ENCODE measurements at places on chromosomes 7 and 10.

DNA sequence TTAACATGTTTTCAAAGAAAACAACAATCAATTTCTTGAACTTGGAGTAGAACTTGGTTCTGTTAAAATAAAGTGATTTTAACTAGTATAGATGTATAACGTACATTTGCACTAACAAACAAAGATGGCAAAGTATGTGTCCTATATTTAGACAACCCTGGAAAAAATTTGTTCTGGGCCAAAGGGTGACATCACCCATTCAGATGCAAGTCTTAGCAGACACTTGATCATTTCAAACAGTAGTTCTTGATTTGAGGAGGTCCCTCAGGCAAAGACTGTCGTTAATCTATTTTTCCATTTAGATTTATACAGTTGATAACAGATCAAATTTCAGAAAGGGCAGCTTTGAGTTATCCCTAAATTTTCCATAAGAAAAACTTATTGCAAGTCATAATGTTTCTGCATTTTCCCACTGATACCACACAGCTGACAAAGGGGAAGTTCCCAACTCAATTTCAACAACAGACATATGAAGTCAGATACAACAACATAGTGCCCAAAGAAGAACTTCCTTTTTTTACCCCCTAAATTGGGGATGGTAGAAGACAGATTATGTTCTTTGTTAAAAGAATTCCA lies 5.2 kb downstream of the NMT2 start:
- DNase-seq, result no peak

DNA sequence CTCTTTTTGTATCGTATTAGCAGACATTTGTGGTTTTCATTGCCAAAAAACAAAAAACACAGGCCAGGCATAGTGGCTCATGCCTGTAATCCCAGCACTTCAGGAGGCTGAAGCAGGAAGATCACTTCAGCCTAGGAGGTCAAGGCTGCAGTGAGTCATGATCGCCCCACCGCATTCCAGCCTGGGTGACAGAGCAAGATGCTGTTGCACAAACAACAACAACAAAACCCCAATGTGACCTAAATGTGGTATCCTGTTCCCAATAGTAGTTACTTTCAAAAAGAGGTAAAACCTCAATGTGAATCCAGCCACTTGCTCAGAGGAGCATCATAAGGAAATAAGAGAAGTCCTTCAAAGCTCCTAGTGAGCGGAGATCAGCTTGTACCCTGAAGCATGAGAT lies 45.8 kb upstream of the SKAP2 start:
- DNase-seq, result no peak

DNA sequence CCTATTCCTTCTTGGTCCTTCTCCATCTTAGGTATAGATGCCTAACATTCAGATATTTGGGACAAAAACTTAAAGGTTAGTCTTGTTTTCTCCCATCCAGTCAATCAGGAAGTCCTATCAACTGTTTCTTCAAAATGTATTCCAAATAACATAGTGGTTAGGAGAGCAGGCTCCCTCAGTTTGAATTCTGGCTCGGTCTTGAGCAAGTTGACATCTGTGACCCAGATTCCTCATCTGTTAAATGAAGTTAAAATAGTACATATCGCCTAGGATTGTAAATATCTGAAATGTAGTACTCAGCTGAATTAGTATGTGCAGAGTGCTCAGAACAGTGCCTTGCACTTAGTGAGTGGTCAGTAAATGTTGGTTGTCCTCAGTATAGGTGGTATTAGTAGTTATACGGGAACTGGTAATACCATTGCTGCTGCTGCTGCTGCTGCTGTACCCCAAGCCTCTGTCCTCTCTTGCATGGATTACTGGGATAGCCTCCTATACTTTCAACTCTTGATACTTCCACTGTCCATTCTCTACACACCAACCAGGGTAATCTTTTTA lies 58.6 kb downstream of the RALA start:
- no peak for DNase-seq

- no peak for DNase-seq
Measured at GRCh38 chr10:8084799-8085198, 30.3 kb downstream of the GATA3 start.

DNA sequence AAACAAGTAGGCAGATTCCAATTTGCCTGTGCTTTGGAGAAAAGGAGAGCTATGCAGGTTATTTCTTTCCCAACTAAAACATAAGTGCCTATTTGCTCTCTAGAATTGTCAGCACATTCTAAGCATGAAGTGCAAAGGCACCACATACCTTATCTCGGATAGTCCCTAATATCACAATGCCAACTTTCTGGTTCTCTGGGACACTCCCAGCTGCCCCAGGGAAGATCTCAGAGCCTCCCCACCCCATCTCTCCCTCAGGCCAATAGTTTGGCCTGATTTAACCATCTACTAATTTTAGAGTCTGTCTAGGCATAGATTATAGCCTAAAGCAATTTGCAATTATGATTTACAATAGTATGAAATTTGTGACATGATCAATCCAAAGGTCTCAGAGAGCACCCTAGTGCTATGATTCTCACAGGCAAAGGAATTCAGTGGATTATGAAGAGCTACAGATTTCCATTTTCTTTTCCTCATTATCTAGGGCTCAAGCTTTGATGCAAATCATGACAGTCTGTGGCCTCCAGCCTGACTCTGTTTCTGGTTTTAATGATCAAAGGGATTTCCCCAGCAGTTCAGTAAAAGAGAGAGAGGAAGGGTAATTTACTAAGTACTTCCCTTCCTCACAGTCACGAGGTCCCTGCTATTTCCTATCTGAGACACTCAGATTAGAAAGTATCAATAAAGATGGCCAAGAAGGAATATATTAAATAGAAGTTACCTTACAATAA lies 29.0 kb upstream of the IL6 start:
- no peak for DNase-seq

GRCh38 chr7:69654849-69655707 lies 56.8 kb downstream of the AUTS2 start:
- DNase-seq, result no peak

GRCh38 chr7:149728491-149729375 lies 44.7 kb downstream of the ZNF467 start:
- DNase-seq, result no peak

DNA sequence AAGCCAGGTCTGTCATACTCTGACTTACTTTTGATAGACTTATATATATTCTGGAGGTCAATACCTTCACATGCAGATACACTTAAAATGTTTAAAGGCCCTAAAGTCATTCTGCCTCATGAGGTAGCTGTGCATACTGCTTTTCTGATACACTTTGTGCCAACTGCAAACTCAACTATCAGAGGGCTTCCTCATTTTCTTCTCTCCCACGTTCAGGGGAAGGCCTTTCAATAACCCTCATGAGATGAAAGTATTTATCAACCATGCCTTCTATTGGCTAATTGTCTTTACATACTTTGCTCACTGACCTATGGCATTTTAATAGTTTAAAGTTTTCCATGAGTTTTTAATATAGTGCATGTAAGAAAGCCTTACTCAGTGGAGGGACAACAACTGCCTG lies 112.7 kb upstream of the AMPH start:
- DNase-seq, result no peak

- DNase-seq, result no peak
Measured at GRCh38 chr10:5496261-5497250, 2.8 kb downstream of the CALML5 start.

DNA sequence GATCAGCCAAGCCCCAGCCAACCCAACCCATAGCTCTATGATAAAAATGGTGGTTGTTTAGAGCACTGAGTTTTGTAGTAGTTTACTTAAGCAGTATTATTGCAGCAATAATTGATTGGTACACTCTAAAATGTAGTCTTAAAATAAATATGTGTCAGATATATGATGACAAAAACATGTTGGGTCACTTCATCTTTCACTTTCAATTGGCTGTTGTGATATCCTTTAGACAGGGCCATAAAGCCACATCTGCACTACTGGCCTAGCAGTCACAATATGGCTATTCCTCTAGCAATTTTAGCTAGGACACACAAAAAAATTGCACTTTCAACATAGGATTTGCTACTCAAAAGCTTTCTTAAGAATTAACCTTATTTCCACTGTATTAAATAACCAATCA lies 5.9 kb upstream of the CAV1 start:
- no peak for DNase-seq

GRCh38 chr7:36658335-36659171 lies 65.7 kb downstream of the AOAH start:
- DNase-seq, result no peak

GRCh38 chr10:22959950-22960349 lies 32.1 kb downstream of the ARMC3 start:
- no peak for DNase-seq

- DNase-seq, result peak; percentile 39
Measured at GRCh38 chr10:44990302-44990655, 10.4 kb upstream of the ZNF22 start.

DNA sequence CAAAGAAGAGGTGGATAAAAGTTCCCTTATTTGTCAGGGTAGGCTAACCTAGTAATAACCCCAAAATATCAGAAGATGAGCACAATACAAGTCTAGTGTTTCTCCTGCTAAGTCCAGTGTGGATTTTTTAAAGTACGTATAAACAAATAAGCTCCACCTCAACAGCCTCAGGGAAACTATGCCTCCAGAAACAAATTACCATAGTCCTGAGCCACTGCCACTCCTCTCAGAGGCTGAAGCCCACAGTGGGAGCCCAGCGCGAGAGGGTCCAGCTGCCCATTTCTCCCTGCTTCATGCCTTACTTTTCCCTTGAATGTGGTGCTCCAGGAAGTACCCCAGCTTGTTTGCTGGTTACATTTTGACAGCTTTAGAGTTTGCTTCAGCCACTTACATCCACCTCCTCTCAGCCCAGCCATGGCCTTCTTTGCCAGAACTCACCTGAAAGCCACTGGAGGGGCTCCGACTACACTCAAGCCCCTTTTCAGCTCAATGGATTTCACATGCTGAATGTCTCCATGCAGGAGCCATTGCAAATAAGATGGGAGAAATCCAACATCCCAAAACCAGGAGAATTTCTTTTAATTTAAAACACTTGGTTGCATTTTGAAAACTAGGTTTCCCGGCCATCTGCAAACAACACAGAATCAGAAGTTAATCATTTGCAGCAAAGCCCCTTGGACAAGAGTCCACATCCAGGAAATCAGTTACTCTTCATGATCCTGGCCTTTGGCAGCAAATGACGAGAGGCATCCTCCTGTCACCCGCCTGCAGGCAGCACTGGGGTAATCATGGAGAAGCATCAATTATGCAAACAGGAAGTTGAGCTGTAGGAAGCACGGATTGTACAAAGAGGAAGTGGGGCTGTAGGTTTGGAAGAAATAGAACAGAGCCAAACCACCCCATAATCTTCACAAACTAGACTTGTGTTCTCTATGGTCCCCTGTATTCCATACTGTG lies 138.1 kb downstream of the HERPUD2 start:
- DNase-seq, result no peak

DNA sequence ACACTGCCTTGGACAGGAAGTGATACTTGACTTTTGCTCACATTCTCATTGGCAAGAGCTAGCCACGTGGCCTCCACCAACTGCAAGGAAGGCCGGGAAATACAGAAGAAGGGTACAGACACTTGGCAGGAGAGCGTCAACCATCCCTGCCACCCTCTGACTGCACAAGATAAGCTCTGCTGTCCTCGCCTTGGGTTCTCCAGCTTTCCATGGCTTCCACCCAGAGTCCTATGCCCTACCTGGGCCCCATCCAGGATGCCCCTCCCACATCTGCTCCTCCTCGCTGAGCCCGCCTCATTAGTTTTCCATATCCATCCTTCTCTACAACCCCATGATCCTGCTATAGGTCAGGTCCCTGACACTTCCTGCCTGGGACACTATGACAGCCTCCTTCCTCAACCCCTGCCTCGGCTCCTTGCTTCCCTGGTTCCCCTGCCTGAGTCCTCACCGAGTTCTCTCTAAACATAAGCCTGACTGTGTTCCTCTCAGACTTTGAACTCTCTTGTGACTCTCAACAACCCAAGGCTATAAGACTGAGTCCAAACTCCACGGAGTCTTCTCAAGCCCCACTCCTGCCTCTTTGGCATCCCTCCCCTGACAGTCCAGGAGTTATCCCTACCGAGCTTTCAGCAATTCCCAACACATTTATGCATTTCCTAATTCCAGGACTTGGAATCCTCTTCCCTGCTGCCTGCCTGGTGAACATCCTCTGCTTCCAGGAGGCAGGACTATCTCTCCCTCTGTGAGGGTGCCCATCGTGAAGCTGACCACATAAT lies 23.2 kb upstream of the GDF10 start:
- DNase-seq, result no peak

GRCh38 chr10:116663342-116663741 lies 42.6 kb downstream of the PNLIPRP2 start:
- DNase-seq, result no peak

- DNase-seq, result no peak
Measured at GRCh38 chr10:72316386-72316700, 38.4 kb downstream of the DNAJB12 start.

GRCh38 chr7:2864999-2865670 lies 21.0 kb upstream of the GNA12 start:
- peak; percentile 80 for DNase-seq

DNA sequence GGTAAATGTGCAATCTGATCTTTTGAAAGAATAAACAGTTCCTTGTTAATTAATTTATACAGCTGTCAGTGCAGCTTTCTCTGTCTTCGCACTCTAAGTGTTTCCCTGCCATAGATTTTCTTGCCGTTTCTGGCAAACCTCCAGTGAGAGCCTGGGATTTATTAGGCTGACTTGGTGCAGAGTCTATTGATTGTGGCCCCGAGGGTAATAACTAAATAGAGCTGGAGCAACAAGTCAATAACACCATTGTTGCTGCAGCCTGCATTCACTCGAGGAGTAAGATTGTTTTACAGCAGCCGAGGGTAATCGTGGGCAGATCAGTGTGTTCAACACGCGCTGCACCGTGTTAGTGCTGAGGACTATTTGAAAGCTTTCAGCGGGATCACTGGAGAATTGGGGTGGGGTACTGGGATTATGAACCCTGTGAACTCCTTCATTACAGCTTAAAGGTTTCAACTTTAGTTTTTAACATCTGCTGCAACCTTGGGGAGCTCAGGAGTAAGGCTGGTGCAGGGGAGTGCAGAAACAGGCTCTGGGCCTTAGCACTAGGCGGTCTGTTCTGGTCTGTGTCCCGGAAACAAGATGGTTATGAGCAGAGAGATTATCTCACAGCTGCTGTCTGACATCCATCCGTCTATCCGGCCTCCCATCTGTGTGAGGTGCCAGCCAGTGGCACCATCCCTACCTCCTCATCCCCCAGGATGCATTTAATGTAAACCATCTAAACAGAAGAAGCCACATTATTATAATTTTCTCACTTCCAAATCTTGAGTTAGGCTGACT lies 174.0 kb upstream of the TCF7L2 start:
- no peak for DNase-seq

GRCh38 chr7:2947058-2947780 lies 96.4 kb downstream of the CARD11 start:
- DNase-seq, result no peak

GRCh38 chr10:33008499-33009243 lies 50.6 kb upstream of the ITGB1 start:
- DNase-seq, result peak; percentile 75

- DNase-seq, result no peak
Measured at GRCh38 chr7:33751443-33751842, 153.9 kb upstream of the BMPER start.

Measured in femur (tissue), 1 donor.